Bone marrow (tissue), 2 donors: ENCODE measurements at places on chromosomes 12 and 14.

GRCh38 chr12:57795354-57795753 is 12.8 kb downstream of the TSFM start:
- no peak for DNase-seq

DNA sequence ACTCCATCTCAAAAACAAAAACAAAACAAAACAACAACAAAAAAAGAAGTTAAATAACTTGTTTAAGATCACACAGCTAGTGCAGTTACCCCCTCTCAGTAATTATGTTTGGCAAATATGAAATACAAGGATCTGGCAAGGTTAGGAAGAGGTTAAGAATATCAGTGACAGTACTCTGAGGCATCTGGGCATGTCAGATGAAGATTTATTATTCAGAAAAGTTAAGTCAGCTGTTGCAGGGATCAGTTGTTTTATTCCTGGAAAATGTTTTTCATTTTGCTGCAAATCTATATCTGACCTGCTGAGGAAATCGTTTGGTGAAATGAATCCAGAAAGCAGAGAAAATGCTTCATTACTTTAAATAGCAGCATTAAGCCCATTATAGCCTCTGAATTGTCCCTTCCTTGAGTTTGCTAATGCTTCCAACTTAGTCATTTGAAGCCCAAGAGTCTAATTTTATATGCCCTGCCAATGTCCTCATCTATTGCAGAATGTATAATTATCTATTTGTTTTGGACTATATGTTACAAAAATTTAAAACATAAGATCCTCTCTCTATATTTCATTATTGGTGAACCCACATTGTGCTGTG is 8.1 kb downstream of the GPX2 start:
- no peak for DNase-seq

DNA sequence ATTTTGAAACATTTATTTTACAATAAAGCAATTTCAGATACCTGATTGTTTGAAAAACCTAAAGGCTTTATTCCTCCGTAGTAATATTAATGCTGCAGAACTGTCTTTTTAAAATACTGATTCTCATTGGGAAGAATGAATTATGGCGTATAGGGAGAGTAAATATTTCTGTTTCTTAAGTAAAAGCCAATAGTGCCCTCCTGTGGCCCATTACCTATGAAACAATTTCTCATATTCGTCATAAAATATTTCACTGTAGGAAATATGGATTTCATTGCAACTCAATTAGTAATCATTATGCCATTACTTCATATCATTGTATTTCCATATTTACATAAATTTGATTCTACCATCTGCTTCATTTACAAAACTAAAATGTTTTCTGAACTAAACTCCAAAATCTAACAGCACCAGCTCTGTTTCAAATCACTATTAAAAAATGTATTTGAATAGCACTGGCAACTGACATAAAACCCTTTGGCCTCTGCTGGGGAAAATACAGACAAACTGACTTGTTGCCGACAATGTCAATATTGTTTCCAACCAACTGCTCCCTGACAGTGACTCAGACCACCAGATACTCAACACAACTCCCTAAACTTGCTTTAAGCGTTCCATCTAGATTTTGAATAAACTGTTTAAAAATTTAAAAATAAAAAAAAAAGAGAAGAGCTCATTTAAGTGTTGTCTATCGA is 290.3 kb downstream of the NAV3 start:
- no peak for DNase-seq

- no peak for DNase-seq
Observed at GRCh38 chr14:33348510-33348909, 409.8 kb downstream of the NPAS3 start.

DNA sequence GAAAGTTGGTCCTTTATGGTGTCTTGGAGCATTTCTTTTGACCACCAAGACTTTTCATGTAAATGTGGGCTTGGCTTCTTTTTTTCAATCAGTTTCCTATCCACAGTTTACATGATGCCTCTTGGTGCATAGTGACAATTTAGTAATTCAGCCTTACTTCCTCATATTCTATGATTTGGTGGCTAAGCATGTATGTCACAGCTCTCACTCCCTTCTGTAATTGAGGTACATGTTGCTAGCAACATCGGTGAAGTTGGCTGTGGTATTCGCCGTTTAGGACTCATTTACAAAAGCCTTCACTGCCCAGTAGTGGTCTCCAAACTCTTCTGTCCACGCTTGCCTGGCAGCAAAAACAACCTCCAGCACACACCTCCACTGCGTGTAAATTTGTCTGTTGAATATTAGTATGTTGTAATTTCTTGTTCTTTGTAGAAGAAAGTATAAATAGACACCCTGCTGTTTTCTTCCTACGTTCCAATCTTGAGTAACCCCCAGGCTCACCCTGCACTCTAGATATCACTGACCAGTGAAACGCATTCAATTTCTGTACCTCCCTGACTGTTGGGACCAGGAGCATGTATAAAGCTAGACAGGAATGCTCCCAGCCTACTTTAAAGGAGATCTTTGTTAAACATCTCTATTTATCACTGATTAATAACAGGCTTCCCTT is 90.4 kb downstream of the PPP2R5C start:
- peak; percentile 57 for DNase-seq

DNA sequence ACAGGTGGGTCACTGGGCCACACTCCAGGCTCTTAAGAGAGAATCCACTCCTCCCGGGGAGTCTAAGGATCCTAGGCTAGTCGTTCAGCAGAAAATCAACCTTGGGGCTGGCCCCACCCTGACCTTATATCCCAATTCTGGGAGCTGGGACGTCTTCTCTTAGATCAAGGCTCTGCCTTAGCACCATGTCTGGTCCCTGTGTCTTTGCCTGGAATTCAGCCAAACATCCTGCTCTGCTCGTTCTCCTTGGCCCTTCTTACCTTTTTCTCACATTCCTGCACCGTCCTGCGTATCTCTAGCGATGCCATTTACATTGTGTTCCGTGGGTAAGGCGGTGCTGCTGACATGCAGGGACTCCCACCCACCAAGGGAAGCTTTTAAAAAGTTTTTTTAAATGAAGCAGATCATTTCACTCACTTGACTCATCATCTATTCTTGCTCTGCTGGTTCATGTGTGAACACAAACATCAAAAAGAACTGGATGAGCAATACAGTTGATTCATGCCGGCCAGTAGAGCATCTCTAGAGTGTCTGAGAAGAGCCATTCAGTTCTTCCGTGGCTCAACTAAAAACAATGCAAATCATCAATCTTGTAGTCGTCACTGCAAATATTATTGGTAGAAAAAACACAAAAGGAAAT is 50.2 kb downstream of the KCNK13 start:
- no peak for DNase-seq

GRCh38 chr14:52961060-52961639 is 10.3 kb upstream of the FERMT2 start:
- no peak for DNase-seq

- peak; percentile 44 for DNase-seq
Observed at GRCh38 chr12:10406725-10407124, 2.8 kb downstream of the KLRC4 start.

DNA sequence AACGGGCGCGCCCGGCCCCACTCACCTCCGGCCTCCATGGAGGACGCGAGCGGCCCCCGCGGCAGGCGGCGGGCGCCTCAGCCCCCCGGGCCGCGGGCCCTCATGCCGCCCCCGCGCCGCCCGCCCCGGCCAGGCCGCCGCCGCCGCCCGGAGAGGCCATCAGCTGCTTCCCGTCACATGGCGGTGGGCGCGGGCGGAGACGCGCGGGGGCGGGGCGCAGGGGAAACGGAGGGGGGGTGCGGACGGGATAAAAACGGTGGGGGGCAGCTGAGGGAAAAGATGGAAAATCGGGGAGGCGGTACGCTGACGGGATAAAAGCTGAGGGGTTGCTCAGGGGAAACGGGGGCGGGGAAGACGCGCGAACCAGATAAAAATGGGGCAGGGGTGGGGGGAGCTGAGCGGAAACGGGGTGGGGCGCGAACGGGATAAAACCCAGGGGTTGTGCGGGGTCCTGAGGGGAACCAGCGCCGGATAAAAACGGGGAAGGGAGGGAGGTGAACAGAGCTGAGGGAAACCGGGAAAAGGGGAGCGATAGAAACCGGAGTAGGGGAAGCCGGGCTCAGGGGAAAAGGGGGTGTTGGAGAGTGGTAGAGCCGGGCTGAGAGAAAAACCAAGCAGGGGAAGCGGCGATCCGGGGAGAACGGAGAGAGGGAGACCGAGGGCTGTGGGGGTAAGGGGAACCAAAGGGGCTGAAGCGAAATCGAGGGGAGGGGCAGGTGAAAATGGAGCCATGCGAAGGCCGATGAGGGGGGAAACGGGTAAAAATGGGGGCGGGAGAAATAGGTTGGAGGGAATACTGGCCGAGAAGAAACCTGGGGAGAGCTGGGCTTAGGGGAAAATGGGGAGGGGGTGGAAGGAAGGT is at the start of gene WSB2:
WSB2 (minus strand) TSS at position 169 of the 862 bp plus-strand sequence; CDS start at position 38, 131 bp downstream.
- no peak for DNase-seq

GRCh38 chr12:85155791-85156190 is 119.6 kb downstream of the LRRIQ1 start:
- no peak for DNase-seq

DNA sequence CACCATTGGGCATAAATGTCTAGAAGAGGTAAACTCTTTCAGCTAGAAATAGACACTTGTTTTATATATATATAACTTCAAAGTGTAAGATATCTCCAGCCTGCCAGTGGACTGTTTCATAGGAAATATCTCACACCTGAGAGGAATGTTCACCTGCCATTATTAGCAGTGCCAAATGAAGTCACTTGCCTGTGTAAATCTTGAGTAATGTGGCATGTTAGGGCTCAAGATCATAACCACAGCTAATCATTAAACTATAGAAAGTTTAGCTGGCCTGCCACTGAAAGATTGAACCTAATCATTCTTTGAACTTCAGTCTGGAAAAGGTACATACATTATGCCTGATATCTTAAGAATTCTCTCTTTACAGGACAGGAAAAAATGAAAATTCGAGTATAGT is 25.5 kb upstream of the KCNJ8 start:
- no peak for DNase-seq

DNA sequence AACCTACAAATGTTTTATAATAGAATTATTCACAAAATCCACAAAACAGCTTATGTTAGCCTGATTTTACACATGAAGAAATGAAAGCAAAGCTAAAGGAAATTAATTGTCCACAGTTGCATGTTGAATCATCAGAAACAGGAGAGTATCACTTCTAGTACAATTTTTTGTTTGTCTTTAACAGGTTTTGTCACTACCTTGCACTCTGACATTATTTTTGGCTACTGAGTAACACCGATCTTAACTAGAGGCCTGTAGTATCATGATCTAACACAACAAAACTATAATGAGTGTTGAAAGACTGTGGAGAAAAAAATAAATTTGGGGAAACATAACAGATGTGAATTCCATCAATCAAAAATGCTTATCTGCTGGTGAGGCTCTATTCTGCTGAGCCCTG is 60.1 kb downstream of the TAOK3 start:
- peak; percentile 34 for DNase-seq

DNA sequence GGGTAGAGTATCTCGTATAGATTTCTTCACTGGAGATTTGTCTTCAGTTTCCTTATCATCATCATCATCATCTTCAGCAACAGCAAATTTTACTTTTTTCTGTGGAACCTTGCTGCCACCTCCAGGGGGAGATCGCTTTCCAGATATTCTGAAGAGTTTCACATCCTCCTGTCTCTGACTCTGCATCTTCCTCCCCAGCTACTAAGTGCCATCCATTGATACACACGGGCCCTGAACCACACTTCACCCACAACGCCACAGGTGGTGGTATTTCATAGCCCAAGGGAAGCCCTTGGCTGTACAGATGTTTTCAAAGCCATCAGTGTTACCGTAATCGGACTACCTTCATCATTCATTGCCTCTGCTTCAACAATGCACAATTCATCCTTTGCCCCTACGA is 82.2 kb downstream of the PPP2R5C start:
- peak; percentile 57 for DNase-seq

DNA sequence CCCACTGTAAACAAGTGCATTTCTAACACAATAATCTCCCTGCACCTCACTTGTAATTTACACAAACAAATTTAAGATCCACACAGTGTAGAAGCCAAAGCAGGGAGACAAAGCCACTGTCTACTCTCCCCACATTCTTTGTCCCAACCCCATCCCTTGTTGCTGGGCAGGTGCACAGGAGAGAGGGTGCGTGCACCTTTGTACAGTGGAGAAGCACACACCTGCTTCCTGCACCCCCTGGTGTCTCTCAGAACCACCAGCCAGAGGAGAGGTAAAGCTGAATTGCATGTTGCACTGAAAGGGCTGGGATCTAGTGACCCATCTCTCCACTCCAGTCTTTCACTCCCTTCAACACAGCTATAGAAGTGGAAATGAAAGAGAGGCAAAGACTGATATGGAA is 51.4 kb upstream of the IFNG-AS1 start:
- no peak for DNase-seq

GRCh38 chr12:26869104-26869494 is 36.1 kb upstream of the ITPR2 start:
- no peak for DNase-seq

GRCh38 chr14:71175491-71175890 is 268.2 kb downstream of the PCNX1 start:
- no peak for DNase-seq

- no peak for DNase-seq
Observed at GRCh38 chr12:2876431-2877046, 435 bp downstream of the FOXM1 start.

DNA sequence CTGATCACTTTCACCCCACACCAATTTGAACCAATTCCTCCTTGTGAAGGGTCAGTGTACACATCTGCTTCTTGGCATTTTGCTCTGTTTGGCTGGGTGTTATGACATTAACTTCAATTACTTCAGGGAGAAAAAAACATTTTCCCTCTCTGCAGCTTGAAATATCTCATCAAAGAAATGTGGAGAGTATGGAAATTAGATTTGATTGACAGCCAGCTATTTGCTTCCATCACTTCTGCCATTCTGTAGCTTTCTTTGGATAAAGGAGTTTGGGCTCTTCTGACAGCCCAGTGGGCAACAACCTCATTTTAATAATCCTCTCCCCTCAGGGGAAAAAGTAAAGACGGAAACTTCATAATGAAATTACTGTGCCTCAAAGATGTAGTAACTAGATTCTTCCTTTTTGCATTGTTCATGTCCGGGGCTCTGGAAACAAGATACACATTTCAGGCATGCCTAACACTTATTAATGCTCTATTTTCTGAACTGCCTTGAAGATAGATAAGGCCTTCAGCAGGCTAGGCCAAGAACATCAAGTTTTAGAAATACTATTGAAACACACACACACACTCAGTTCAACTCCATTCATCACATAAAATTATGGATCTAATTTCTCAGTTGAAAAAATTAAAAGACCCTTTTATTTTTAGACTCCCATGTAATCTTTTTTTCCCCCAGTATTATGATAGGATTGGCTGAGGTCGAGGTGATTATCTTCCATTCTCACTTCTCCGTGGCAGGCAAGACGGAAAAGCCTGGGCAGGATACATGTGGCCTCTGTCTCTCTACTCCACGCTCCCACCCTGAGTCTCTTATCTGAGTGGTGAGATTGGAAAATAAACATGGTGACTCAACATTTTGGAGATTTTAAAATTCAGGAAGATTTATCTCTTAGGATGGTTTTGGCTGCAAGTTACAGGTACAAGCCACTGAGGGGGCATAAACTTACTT is 10.3 kb upstream of the GPHB5 start:
- DNase-seq, result no peak

DNA sequence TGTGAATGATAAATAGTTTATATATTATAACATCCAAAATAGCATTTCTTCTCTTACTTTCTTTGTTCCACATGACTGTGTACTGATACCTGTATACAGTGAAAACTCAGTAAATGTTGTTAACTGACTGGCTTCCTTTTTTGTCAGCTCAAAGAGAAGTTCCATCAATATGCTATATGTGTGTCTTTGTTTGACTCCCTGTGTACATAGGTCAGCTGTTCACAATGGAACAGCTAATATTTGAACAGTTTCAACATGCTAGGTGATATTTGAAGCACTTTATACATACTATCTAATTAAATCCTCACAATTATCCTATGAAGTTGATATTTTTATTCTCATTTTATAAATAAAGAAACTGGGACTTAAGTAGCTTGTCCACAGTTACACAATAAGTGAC is 15.3 kb upstream of the KICS2 start:
- no peak for DNase-seq
